ENCODE measurements at places on chromosomes 12 and 14.
A peak's percentile ranks its signal among the peaks of the same experiment; 100 is the strongest.

- no peak for DNase-seq
Measured at GRCh38 chr12:6376079-6376869, 911 bp upstream of the SCNN1A start.

- DNase-seq = no peak
Measured at GRCh38 chr12:58393152-58393551, 451.8 kb downstream of the ATP23 start.

DNA sequence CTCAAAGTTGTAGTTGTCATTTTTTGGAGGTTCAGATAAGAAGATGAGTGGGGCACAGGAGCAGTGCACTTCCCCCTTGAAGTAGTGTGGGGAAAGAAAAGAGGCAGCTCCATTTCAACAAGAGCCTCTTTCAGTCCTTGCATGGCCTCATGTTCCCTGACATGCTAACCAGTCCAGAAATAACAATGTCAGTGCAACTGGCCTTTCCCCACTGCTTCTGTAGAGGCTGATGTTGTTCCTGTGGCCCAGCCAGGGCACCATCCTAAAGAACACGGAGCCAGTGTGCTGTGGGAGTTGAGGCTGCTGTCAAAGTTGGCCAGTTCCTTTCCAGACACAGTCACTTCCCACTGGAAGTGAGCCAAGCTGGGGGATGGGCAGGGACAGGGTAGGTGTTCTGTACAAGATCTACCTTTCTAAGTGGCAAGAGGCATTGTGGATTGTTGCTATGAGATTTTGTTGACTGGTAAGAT, 77.7 kb upstream of the SLC38A2 start:
- no peak for DNase-seq

DNA sequence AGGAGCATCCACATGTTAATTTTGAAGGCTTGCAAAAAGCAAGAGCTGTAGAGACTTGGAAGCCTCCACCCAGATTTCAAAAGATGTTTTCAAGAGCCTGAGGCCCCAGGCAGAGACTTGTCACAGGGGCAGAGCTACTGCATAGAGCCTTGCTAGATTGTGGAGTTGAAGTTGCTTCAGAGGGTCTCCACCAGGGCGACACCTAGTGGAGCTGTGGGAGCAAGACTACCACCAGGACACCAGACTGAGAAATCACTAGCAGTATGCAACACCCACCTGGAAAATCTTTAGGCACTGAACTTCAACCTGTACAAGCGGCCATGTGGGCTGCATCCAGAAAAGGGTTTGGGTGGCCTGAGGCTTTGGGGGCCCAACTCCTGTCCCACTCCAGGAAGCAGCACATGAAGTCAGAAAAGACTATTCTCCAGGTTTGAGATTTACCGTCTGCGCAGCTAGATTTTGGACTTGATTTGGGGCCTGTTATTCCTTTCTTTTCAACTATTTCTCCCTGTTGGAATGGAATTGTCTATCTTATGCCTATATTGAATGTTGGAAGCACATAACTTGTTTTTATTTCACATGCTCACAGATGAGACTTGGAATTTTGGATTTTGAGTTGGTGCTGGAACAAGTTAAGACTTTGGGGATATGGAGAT, 508.6 kb downstream of the FLRT2 start:
- DNase-seq = peak; percentile 24

DNA sequence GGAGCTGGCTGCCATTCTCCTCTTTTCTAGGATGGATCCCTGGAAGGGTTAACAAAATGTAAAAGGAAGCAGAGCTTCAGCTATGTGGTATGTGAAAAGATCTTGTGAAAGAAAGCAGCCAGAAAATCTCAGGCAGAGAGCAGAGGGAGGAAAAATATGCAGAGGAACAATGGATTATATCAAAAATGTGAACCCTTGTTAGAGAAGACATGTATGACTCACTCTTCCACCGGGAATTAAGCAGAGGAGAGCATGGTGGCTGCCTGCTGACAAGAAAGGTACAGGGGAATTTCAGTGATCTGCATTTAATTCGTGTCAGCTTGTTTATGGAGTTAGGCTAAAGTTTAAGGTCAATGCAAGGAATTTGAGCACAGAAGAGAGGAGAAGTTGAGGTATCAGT, 46.3 kb downstream of the KCNA1 start:
- no peak for DNase-seq

GRCh38 chr12:111443586-111443985, 37.9 kb downstream of the SH2B3 start:
- no peak for DNase-seq

GRCh38 chr12:130286041-130286440, 51.6 kb upstream of the PIWIL1 start:
- DNase-seq = no peak

- no peak for DNase-seq
Measured at GRCh38 chr12:80802652-80803400, 86.1 kb downstream of the MYF5 start.

GRCh38 chr12:9867531-9867930, 1.6 kb downstream of the CLEC2B start:
- no peak for DNase-seq

- DNase-seq = no peak
Measured at GRCh38 chr12:50706606-50707005, 57.3 kb upstream of the ATF1 start.

- DNase-seq = no peak
Measured at GRCh38 chr12:81128930-81129554, 51.2 kb downstream of the ACSS3 start.

- DNase-seq = no peak
Measured at GRCh38 chr12:50022903-50023302, 2.4 kb downstream of the RACGAP1 start.

- no peak for DNase-seq
Measured at GRCh38 chr14:30196861-30197260, 269.2 kb upstream of the PRKD1 start.

DNA sequence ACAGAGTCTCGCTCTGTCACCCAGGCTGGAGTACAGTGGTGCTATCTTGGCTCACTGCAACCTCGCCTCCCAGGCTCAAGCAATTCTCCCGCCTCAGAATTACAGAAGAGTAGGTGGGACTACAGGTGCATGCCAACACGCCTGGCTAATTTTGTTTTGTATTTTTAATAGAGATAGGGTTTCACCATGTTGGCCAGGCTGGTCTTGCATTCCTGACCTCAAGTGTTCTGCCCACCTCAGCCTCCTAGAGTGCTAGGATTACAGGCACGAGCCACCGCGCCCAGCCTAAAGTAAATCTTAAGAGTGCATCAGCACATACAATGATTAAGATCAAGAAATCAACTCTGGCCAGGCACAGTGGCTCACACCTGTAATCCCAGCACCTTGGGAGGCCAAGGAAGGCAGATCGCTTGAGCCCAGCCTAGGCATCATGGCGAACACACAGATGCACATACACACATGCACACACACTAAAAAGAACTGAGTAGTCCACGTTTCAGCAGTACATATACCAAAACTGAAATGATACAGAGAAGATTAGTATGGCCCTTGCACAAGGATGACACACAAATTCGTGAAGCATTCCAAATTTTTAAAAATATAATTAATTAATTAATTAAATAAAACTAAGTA, 65.0 kb downstream of the HECTD1 start:
- no peak for DNase-seq

DNA sequence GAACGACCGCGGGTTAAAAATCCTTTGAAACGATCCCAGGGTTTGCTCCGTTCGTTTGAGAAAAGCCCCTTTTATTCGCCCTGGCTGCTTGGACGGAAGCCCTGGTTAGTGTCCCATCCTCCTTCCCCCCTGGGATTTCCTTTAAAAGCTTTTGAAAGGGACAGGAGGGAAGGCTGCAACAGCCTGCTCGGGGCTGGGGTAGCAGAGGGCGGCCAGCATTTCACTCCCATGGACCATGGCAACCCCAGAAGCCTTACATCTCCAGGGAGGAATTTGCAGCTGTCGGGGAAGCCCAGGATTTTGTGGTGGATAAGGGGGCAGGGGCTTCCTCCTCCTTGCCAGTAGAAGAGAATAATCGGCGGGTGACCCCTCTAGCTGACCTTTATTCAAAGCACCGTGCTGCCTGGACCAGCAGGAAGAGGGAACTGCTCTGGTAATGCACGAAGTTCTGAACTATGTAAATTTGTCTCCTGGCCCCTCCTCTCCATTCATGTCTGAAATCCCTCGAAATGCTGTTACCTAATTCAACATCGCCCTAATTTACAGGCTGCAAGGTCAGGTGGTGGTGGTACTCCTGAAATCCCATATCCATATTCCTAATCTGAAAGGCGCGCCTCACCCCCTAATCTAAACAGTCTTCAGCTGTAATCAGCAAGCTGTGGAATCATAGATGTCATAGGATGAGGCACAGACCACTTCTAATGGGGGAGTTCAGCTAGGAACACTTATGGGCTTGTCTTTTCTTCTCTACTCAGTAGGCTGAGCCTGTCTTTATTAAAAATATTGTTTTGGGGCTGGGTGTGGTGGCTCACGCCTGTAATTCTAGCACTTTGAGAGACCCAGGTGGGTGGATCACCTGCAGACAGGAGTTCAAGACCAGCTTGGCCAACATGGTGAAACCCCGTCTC, 1.0 kb upstream of the CLIP1 start:
- no peak for DNase-seq

GRCh38 chr14:99422228-99423010, 58.2 kb downstream of the SETD3 start:
- DNase-seq = no peak

GRCh38 chr12:43028826-43029225, 439.3 kb upstream of the PRICKLE1 start:
- DNase-seq = no peak

DNA sequence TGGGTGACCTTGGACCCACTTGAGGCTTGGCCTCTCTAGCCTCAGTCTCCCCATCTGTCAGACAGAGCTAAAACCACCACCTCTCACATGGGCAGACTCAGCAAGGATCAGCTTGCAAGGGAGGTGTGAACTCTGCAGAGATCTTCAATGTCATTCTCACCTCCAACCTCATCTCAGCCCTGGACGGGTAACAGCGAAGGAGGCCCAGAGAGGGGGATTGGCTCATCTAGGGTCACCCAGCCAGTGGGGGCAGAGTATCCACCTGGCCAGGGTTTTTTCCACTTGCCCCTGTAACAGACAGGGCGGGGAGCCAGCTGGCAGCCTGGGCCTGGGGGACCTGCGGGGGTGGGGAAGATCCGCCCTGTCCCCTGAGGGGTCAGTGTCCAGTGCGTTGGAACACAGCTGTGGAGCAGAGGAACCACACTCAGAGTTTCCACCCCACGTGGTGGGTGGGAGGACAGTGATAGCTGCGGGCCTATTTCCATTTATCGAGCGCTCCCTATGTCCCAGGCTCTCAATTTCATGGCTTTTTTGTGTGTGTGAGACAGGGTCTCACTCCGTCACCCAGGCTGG, 27.4 kb downstream of the DTX1 start:
- no peak for DNase-seq

GRCh38 chr14:53103636-53104340, 49.3 kb downstream of the DDHD1 start:
- no peak for DNase-seq

DNA sequence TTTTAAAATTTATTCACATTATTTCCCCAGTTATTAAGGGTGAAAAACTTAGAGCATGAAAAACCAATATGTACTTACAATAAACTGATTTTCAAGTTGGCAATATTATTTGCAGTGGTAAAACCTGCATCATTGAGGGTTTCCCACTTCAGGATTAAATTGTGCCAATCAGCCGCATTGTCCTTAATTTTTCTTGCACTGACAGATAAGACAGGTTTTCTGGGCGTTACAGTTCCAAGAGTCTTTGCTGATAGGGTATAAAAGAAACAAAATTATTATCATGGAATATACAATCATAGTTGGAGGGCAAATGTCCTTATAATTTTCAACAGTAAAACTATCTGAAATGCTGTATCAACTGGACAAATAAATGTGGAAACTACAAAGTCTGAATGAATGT, 3.3 kb downstream of the CINP start:
- DNase-seq = no peak

- no peak for DNase-seq
Measured at GRCh38 chr12:49983892-49984291, 11.1 kb downstream of the AQP6 start.

DNA sequence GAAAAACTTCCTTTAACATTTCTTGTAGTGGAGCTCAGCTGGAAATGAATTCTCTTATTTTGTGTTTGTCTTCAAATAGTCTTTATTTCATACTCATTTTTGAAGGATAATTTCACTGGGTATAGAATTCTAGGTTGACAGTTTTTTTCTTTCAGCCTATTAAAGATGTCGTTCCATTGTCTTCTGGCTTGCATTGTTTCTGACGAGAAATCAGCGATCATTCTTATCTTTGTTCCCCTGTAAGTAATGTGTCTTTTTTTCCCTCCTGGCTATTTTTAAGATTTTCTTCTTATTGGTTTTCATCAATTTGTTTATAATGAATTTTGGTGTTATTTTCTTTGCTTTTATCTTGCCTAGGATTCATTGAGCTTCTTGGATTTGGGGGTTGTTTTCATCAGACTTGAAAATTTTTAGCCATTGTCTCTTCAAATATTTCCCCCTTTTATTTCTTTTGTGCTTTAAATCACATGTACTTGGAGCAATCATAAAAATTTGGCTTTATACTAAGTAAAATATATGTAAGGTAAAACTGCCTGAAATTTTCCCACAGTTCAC, 89.4 kb downstream of the UNC79 start:
- no peak for DNase-seq

- DNase-seq = no peak
Measured at GRCh38 chr12:25830456-25830855, 128.0 kb upstream of the RASSF8 start.

GRCh38 chr14:49970474-49971147, 77.7 kb downstream of the ARF6 start:
- DNase-seq = no peak

- no peak for DNase-seq
Measured at GRCh38 chr14:63905370-63905769, 52.6 kb downstream of the SYNE2 start.

GRCh38 chr12:26434299-26435068, 239.1 kb downstream of the SSPN start:
- no peak for DNase-seq

DNA sequence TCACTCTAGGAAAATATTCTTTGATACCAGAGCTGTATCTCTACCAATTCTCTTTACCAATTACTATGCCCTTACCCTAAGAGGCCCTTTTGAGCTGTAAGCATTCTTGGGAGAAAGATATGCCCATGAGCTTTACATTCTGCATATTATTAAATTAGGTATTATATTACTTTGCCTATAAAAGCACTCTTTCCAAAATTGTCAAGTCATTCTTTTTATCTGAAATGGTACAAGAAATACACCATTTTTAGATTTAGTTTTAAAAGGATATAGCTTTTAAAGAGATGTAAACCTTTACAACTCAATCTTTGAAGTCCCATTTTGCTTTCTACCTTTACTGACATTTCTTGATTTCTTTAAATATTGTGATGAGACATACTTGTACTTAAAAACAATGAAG, 343.5 kb downstream of the C12orf50 start:
- DNase-seq = no peak

- DNase-seq = no peak
Measured at GRCh38 chr14:101025696-101026095, 122.2 kb upstream of the RTL1 start.

GRCh38 chr14:23045419-23046357, 3.7 kb downstream of the PSMB11 start:
- no peak for DNase-seq

DNA sequence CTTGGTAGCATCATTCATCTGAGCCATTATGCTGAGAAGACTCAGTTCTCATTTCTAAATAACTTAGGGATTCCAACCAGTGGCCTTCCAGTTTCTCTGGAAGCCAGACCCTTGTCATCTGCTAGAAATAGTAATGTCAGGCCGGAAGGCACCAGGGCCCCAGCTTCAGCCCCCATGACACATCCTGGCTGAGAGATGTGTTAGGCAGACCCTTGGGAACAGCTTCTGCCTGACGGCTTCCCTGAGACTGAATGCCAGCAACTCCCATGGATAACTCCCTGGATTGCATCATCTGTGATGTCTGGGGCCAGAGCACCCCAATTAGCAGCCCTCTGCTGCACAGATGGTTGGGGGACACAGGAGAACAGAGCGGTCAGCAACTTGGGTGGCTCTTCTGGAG, 583.5 kb upstream of the TBX3 start:
- DNase-seq = no peak
